ENCODE measurements at places on chromosomes 11 and 22. TPM values are rescaled to one million over a fixed set of nuclear protein-coding genes. Genes with fewer than 3 reads are reported as not detected.

The OR56A3 gene
- total RNA-seq = not detected

The PARVG gene
- total RNA-seq = 68.7 TPM

The FAU gene
- total RNA-seq = 1,097 TPM

DNA sequence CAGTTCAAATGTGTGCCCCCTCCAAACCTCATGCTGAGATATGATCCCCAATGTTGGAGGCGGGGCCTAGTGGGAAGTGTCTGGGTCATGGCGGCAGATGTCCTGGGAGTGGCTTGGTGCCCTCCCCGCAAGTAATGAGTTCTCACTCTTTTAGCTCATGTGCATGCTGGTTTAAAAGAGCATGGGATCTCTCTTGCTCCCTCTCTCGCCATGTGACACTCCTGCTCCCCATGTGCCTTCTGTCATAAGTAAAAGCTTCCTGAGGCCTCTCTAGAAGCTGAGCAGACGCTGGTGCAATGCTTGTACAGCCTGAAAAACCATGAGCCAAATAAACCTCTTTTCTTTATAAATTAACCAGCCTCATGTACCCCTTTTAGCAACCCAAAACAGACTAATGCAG is 98.8 kb downstream of the SGSM3 start:
- no peak for DNase-seq

DNA sequence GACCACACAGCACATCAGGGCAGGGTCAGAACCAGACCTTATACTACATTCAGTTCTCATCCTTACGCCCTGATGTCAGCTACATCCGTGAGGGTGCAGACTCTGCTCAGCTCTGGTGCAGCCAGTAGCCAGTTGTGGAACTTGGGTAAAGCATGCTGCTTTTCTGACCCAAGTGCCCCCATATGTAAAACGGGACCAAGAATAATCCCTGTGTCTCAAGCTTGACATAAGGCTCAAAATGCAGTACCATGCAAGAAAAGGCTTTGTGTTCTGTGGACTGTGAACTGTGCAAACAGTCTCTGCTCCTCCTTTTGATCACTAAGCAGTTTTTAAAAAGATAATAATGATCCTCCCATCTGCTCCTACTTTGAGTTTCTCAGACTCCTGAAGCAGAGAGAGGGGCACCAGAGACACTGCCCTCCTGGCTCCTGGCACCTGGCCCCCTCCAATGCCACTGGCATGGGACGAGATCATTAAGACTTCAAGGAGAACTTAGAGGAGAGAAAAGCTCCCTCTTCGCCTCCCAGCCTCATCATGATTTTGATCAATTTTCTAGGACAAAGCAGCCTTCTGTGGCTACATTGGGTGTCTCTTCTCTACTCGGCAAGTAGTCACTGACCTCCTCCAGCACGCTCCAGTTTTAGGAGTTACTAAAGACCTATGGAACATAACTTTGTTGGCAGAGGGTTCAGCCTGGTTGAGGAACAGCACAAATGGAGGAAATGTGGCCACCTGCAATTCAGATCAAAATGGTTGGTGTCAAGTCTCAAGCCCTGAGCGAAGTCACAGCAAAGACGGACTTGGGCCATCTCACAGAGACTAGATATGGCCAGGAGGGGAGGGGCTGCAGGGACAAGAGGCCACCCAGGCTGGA is 23.9 kb downstream of the IL10RA start:
- DNase-seq = no peak

- peak; percentile 37 for DNase-seq
Observed at GRCh38 chr11:14300661-14301304, 58.2 kb downstream of the RRAS2 start.

GRCh38 chr11:74950374-74950969 is 1.4 kb downstream of the SPCS2 start:
- DNase-seq = no peak

DNA sequence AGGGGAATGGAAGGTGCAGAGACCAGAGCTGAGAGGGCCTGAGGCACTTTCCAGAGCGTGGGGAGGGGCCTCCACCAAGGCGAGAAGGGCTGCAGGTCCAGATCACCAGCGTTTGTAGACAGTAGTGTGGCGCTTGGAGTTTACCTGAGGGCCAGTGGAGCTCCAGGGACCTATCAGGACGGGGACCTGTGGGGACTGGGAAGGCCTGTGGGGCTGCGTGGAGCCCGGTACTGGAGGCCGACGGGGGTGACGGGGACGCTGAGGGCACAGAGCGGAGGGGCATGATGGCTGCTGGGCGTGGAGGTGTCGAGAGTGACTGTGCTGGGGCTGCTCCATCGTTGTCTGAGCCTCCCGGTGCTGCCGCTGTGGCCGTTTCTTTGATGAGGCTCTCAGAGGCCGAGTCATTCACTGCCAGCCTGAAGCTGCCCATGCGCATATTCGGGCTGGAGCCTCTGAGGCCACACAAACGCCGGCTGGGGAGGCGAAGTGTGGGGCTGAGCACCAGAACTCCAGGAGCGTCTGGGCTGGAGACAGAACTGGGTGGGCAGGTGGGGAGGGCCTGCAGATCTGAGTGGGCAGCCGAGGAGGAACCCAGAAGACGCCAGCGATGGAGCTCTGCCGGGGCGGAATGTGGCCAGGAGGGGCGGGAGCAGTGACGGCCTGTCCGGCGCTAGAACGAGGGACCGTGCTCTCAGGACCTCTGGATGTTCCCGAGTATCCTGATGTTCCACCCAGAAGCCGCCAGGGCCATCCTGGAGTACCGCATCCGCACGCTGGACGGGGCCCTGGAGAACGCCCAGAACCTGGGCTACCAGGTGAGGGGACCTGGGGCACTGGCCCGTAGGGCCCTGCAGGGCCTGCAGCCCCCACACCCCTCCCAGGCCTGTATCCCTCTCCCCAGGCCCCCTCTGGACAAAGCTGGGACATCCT is 2.6 kb downstream of the PGGHG start:
- DNase-seq = peak; percentile 6

DNA sequence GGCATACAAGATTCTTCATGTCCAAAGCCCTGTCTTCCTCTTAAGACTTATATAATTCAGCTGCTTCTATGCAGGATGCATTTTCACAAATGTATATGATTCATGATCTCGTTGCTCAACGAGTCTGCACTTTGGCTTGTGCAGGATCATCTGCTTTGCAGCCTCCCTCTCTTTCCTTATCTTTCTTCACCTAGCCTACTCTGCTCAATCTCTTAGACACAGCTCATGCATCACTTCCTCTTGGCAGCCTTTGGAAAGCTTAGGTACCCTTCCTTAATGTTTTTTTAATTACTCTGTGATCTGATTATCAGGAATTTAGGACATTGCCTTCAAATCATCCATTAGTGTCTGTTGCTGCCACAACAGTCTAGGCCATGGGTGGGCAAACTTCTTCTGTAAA is 673.8 kb downstream of the NELL1 start:
- DNase-seq = no peak

Data from activated naive CD8-positive, alpha-beta T cell treated with anti-CD3 and anti-CD28 coated beads for 36 hours (primary cell).